Activated naive CD4-positive, alpha-beta T cell treated with anti-CD3 and anti-CD28 coated beads, Interleukin-2, amount 50 U/mL, for 72 hours (primary cell): ENCODE measurements at places on chromosomes 5 and 9. TPM values are rescaled to one million over a fixed set of nuclear protein-coding genes. Genes with fewer than 3 reads are reported as not detected.

DNA sequence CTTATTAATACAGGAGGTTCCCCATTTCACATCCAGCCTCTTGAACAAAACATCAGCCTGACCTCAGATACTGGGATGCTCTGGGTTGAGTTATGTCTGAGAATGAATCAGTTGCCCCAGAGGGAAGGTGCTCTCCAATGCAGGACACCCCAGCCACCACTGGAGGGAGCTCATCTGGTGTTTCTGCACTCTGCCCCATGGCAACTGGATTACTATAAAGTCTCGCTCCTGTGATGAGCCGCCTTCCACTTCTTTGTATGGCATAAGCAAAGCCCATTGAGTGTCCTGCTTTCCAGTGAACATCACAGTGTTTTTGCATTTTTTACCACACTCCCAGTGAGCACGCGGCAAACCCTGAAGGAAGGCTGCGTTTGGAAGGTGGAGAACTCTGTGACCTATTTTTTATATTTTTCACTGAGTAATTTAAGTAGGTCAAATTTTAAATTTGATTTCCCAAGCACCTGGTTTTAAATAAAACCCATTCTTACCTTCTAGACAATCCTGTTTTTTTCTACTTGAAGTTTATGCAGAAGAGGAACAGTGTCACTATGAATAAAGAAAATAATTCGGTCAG lies 176.9 kb upstream of the WWC1 start:
- DNase-seq: no peak

The SLC46A2 gene
- total RNA-seq: not detected

The CLIC3 gene
- not detected for total RNA-seq

The TAF9 gene
- 80.1 TPM for total RNA-seq

- no peak for DNase-seq
Measured at GRCh38 chr5:78563621-78564020, 85.0 kb downstream of the LHFPL2 start.

GRCh38 chr9:87718852-87719612 lies 6.9 kb upstream of the CTSL start:
- DNase-seq: no peak

DNA sequence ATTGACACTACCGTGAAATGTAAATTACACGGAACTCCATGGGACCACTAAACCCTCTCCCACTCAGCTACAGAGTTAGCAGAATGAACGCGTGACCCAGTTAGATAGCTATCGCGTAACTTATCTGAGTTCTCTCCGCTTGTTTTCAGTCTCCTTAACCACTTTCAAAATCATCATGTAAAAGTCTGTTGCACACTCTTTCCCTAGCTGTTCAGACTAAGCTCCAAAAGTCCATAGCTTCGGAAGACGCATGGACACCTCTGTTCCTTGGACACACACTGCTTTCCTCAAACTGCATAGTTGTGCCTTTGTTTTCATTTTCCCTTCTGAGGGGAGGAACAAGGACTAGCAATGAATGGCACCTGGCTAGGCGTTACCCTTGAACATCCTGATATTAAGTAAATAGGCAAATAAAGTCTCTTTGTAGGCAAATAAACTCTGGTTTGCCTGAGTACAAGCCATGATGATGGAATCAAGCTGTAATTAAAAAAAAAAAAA lies 83.3 kb downstream of the DAPK1 start:
- DNase-seq: no peak

DNA sequence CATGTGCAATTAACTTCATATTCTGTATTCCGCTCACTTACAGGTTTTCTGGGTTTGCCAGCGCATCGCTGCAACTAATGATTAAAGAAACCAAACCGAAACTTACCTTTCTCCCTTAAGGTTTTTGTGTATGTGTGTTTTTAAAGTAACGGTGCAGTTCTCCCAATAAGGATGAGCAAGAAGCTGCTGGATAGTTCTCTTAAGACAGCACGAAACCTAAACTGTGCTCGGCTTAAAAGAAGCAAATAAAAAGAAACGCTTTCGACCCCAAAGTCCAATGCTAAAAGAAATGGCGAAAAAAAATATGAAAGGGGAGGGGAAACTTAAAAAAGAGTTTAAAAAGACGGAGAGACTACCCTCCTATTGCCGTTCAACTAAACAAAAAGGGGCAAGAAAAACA lies 340 bp downstream of the ELAVL2 start:
- no peak for DNase-seq
